ENCODE measurements at places on chromosomes 7 and 10.

DNA sequence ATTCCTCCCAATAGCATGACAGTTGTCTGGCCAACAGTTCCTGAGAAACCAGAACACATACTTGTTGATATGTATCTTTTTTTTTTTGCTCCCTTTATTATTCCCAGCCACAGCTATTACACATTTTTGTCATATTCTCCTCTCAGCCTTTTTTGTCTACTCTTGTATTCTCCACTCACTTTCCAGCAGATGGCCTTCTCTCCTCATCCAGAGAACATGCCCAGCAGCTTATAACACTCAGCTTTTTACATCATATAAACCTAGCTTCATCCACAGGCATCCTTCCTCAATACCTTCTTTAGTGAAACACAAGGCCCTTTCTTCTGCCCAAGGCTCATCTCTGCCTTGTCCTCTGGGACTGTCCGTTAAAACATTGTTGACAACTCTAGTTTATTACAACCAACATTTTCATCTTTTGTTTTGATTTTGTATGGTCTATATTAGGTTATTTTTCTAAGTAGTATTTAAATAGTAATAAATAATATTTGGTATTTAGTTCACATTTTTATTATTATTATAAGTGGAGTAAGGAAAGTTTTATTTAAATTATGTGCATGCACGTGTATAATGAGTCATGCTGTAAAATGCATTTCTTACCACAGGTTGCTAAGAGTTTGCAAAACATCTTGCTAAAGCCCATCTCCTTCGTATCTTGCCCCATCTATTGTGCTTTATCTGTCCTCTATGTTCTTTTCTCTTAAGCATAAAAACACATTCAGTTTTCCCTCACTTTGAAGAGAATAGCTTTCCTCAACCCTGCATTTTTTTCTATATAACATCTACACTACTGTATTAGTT is 101.5 kb downstream of the ORC5 start:
- DNase-seq: no peak

GRCh38 chr10:24442234-24442633 is 233.3 kb downstream of the KIAA1217 start:
- no peak for DNase-seq

DNA sequence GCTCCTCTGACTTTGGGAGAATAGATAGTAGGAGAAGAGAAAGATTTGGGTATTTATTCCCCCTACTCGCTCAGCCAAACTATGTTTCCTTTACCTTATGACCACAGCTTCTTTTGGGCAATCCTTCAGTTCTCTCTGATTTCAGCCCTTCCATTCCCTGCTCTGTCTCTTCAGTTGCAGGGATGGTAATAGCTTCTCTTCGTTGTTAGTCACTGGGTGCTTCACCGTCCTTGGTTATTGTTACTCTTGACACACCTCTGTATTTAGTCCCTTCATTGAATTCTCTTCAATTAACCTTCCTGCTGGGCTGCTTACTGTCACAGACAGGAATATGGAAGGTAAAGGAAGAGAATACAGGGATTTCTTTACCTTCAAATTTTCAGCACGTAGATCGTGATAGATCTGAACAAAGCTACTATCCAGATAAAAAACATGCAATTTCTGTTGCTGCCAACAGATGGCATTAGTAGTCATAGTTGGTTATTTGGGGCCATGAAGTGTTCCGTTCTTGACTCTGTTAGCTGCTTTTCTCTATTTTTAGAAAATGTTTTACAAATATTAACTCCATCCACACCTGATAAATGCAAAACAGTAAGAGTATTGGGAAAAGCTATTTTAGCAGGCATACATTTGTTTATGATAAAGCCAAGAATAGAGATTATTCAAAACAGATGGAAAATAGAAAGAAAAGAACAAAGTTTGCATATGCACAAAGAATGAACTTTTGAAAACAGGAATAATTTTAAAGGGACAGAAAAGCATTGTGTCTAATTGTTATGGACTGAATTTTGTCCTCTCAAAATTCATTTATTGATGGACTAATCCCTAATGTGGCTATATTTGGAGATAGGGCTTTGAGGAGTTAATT is 14.0 kb upstream of the PTTG1IP2 start:
- peak; percentile 29 for DNase-seq

- no peak for DNase-seq
Measured at GRCh38 chr10:14020037-14020664, 310.6 kb downstream of the FRMD4A start.

GRCh38 chr10:102598243-102598642 is 46.0 kb upstream of the TRIM8 start:
- no peak for DNase-seq

- no peak for DNase-seq
Measured at GRCh38 chr7:158185653-158186052, 402.0 kb downstream of the PTPRN2 start.

GRCh38 chr10:4006858-4007257 is 221.8 kb upstream of the KLF6 start:
- DNase-seq: no peak

GRCh38 chr7:21914671-21915070 is 31.0 kb downstream of the CDCA7L start:
- no peak for DNase-seq

- DNase-seq: no peak
Measured at GRCh38 chr7:1087952-1088920, at the start of gene GPER1. TSS of gene GPER1 (plus strand) at chr7:1088113. CDS start at chr7:1091729, 3,616 bp downstream.

GRCh38 chr10:44198780-44199097 is 186.2 kb downstream of the CXCL12 start:
- DNase-seq: no peak

DNA sequence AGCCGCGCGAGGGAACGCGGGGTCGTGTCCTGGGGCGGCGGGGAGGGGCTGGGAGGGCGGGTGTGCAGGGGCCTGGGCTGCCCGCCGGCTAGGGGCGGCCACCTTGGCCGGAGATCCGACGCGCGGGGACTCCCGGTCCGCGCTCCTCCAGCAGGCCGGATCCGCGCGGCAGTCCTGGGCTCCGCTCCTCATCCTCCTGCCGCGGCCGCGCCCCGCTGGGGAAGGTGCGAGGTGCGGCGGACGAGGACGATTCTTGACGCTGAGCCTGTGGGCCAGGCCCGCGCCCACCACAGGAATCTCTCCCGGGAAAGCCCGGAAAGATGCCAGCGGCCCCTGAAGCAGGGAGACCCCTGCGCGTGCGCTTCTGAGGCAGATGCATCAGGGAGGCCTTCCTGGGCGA is 6.6 kb upstream of the OGDHL start:
- DNase-seq: no peak

DNA sequence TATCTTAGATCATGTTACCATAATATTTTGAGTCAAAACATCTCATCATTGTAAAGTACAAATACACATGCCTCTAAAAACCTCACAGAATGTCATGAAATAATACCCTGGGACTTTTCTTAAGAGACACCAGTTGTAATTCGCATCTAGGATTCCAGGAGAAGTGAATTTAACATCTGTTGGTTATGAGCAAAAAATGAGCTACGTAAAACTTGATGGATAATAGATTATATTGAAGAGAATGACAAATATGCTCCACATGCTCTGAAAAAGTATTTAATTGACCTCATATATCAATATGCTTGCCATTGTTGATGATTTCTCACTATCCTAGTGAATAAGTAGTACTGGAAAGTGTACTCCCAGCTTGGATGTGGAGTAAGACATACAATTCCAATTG is 227.0 kb downstream of the BBS9 start:
- no peak for DNase-seq

- no peak for DNase-seq
Measured at GRCh38 chr7:17745610-17746009, 194.7 kb downstream of the SNX13 start.

DNA sequence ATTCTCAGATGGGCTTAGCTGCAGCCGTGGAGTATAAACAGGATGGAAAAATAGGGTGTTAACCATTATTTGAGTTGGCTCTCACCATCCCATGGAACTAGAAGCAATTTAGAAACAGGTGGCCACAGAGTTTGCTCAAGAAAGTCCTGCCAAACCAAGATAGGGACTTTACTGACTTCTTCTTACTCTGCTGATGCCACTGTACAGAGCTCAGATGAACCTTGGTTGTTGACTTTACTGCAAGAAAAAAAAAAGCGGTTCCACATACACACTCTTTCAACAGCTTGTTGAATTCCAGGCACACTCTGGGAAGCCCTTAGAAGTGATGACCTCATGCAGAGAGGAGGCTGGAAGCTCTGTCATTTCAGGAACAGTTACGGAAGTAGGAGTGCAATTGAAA is 753.4 kb downstream of the NRG3 start:
- DNase-seq: no peak

DNA sequence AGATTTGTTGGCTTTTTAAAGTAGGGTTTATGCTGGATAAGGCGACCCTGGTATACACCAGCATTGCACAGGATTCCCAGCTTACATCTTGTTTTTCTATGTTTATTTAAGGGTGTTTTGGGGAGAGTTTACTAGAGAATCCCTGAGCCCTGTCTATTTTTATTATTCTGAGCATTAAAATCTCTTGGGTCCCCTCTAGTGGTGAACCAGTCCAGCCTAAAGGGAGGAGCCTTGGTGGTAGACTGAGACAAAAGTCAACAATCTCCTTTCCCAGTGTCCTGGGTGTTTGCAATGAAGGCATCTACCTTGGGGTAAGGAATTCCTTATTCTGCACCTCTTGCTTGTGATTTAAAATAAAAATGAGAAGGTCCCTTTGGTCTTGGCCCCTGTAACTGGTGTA is 38.2 kb downstream of the ANTXRL start:
- DNase-seq: no peak
